ENCODE measurements at places on chromosomes 13 and 19. TPM values are rescaled to one million over a fixed set of nuclear protein-coding genes. Genes with fewer than 3 reads are reported as not detected.

The KLK6 gene
- total RNA-seq = 0.12 TPM

The ZNF534 gene
- total RNA-seq = not detected

DNA sequence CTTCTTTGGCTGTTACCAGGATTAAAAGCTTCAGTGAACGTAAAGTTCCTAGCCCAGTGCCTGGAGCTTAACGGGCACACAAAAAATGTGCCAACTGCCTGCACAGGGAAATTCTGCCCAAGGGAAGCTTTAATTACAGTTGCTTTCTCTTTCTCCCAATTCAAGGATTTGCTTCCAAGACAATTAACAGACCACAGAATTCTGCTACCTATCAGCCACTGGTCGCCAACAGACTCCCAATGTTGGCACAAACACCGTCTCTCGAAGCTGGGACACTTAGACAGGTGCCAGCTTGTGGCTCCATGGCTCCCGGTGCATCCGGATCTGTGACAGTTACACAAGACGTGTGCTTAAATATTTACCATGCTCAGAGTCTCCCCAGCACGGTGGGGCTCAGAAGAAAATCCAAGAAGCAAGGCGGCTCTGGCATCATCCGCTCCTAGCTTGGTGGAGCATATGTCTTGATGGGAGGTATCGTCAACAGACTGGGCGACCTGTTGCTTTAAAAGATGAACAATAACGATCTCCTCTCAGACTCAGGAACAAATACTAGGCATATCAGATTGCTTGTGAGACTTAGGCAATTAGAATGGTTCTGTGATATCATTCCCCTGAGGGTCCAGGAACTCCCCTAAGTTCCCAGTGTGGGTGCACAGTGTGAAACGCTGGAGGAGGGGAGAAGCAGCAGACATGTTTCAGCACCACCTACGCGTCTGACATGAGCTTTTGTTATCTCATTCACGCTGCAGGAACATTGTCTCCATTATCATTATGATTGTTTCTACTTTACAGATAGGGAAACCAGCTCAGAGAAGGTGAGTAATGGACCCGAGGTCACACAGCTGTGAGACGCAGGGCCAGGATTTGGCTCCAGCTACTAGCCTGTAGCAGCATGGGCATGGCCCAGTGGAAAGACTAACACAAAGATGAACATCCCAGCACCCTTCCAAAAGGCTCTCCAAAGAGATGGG, 61.6 kb downstream of the ALOX5AP start:
- DNase-seq = no peak

DNA sequence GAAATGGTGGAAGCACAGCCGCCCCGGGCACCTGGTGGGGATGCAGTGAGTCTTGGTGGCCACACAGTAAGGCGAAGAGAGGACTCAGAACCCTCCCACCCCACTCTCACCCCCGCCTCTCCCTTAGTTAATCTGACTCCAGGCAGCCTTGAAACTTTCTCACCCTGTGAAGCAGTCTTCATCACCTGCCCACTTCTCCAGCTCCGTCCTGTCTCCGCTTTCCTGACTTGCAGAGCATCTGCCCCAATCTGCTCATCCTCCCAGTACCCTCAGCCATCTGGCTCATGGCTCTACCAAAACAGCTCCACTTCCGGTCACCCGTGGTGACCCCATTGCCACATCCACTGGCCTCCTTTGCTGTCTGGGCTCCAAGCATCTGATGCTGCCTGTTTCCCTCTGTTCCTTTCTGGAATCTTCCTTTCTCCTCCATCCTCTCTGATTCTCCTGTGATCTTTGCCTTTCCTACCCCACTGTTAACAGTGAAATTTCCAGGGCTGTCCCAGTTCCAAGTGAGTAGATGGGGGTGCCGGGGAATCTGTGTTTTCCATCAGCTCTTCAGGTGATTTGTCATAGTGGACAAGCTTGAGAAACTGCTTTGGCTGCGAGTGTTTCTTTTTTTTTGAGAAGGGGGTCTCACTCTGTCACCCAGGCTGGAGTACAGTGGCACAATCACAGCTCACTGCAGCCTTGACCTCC, 4.3 kb downstream of the USF2 start:
- no peak for DNase-seq

DNA sequence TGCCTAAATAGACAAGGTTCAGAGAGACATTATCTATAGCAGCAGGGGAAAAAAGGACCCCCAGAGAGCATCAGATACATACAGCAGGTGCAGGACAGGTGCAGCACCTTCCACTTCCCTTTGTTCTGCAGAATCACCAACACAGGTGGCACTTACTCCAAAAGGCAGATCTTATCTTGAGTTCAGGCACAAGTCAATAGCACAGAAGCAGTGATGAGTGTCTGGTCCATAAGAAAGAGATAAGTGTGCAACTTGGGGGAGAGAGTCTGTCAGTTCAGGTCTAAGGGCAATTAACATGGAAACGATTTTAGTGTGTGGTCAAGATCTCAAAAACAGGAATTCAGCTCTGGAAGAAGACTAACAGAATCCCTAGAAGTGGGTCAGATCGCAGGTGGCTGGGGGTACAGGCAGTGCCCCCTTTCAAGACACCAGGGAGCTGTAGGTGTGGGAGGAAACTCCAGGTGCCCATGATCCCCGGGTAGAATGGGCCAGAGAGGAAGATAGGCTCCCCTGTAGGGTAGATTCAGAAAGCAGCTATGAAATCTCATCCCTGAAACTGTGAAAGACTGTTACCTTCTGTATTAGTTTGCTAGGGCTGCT, 40.6 kb downstream of the TNFSF11 start:
- no peak for DNase-seq
